ENCODE measurements at places on chromosomes 4 and X.

GRCh38 chr4:40264497-40264896 is 67.7 kb downstream of the RHOH start:
- DNase-seq: no peak

- DNase-seq: no peak
These were observed 692 bp upstream of the SLC9A7 start for GRCh38 chrX:46759645-46759974.

DNA sequence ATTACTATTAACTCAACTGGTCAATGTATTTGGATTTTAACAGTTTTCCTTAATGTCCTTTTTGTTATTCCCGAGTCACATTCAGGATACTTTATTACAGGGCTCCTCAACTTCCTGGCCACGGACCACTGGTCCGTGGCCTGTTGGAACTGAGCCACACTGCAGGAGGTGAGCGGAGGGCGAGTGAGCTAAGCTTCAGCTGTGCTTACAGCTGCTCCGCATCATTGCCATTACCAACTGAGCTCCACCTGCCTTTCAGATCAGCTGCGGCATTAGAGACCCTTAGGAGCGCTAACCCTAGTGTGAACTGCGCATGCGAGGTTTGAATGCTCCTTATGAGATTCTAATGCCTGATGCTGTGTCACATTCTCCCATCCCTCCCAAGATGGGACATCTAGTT is 591.7 kb downstream of the CCSER1 start:
- DNase-seq: no peak

- no peak for DNase-seq
These were observed 37.9 kb upstream of the SEC24B start for GRCh38 chr4:109395694-109396093.

Data from cerebellar nuclear complex (tissue), 1 donor.